ENCODE measurements at places on chromosomes 5 and 9. TPM values are rescaled to one million over a fixed set of nuclear protein-coding genes. Genes with fewer than 3 reads are reported as not detected.
A peak's percentile ranks its signal among the peaks of the same experiment; 100 is the strongest.

The ZBTB26 gene
- total RNA-seq: 2.3 TPM

The TAF11L12 gene
- not detected for total RNA-seq

- no peak for DNase-seq
These were observed 314.7 kb upstream of the ADAMTSL1 start for GRCh38 chr9:18159254-18159653.

DNA sequence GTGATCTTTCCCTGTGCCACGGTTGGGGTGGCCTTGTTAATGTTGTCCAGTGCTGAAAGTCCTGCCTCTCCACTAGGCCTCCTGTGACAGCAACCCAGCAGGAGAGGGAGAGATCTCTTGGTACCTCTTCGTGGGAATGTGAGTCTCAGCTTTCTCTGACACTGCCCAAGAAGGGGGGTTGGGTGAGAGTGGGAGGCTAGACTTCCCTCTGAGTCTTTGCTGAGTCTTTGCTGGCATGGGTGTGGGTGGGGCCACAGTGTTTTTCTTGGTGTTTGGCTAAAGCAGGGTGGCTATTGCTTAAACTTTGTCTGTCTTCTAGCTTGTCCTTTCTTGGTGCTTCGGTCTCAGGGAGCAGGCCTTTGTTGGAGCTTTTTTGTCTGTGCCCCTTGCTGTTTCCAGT lies 145.6 kb downstream of the GNA14 start:
- DNase-seq: no peak

DNA sequence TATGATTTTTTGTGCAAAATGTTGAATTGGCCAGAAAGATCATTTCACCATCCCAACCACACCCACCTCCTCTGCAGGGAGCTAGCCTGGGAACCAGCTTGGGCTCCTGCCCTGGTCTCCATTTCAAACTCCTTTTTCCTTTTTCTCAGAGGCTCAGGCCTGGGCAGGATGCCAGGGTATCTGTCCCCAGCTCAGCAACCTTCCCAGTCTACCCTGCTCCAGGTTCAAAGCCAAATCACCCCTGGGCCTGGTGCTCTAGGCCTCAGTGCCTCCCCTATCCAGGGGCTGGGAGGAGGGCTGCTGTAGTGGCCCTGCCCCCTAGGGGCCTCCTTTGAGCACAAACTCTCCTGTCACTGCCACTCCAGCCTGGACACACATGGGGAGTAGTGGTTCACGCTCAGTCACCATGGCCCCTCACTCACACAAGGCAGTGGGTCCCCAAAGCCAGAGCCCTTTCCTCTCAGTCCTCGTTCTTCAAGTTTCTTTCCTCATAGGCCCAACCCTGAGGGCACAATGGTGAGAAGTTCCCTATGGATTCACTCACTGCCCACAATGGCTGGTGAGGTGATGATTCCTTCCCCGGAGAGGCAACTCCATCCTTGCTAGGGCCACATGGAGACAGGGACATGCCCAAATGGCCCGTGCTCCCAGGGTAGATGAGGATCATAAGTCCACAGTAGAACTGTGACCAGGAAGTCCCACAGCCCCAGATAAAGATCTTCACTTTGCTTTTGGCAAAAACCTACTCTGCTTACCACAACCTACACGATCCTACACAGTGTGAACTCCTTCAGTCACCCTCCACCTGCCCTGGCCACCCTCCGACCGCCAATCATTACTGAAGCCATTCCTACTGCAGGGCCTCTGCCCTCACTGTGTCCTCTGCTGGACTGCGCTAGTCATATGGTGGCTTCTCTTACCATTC lies 1.6 kb upstream of the ST6GALNAC4 start:
- DNase-seq: peak; percentile 77
